ENCODE measurements at places on chromosomes 5 and 9.

GRCh38 chr5:2691530-2691929, 59.9 kb downstream of the IRX2 start:
- DNase-seq: no peak

- no peak for DNase-seq
These were observed 33.4 kb downstream of the ARHGAP26 start for GRCh38 chr5:142803428-142804125.

- no peak for DNase-seq
These were observed 156.4 kb downstream of the FAM174A start for GRCh38 chr5:100691548-100691947.

- no peak for DNase-seq
These were observed 292.2 kb downstream of the CYLC2 start for GRCh38 chr9:103287361-103287760.

GRCh38 chr5:119273391-119273839, 82.4 kb upstream of the TNFAIP8 start:
- DNase-seq: no peak

GRCh38 chr5:176875783-176876505, 23.2 kb downstream of the HK3 start:
- DNase-seq: no peak

DNA sequence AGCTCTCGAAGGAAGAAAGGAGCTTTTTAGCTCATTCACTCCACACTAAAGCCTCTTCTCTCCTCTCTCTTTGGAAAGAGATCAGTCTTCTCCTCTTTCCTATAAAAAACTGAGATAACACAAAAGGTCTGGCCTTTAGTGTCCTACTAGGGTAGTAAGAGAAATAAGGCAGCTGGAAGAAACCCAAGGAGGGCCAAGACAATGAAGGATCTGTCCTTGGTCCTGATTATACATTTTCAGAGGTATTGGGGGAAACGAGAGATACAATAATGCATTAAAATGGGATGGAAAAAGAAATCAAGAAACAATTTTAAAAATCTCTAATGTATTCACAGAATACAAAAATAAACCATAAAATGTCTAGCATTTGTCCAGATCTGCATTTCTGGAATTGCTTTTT, 184.0 kb downstream of the SLF1 start:
- DNase-seq: peak; percentile 2

- no peak for DNase-seq
These were observed 102.7 kb downstream of the GOLPH3 start for GRCh38 chr5:32071351-32071944.

DNA sequence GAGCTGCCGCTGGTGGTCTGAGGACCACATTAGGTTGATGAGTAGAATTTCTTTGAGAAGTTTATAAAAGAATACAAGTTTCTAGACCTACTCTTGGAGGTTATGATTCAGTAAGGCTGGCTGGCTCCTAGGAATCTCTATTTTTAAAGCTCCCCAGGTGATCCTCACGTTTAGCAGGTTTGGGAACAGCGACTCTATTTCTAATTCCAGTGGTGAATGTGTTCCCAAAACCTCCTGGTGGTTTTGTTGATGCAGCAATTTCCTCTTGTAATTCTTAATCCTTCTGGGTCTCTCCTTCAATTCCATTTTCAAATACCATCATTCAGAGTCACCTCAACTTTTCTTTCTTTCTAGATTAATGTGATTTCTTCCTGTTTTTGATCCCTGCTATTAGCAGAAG, 215.9 kb upstream of the RFX3 start:
- DNase-seq: no peak

DNA sequence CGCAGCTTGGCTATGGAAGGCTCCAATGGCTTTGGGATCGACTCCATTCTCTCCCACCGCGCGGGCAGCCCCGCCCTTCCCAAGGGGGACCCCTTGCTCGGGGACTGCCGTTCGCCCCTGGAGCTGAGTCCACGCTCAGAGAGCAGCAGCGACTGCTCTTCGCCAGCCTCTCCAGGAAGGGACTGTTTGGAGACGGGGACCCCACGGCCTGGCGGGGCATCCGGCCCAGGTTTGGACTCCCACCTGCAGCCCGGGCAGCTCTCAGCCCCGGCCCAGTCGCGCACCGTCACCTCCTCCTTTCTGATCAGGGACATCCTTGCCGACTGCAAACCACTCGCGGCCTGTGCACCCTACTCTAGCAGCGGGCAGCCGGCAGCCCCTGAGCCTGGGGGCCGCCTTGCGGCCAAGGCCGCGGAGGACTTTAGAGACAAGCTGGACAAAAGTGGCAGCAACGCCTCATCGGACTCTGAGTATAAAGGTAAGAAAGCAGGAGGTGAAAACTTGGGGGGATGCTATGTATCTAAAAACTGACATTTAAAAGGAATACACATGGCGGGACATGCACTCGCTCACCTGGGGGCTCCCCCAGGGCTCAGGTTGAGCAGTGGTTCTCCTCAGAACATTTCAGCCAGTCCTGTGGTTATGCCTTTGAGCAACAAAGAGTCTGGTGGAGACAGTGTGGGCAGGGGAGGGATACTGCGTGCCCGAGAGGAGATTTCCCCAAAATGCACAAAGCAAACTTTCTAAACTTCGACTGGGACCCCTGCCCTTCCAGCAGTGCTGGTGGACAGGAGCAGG, 579 bp downstream of the BARHL1 start:
- DNase-seq: no peak

- DNase-seq: peak; percentile 89
These were observed 76.3 kb upstream of the PCA3 start for GRCh38 chr9:76687861-76688391.

- DNase-seq: no peak
These were observed 4.8 kb downstream of the HSDL2 start for GRCh38 chr9:112384690-112385089.

- DNase-seq: no peak
These were observed 7.1 kb upstream of the PCSK1 start for GRCh38 chr5:96440185-96440538.

DNA sequence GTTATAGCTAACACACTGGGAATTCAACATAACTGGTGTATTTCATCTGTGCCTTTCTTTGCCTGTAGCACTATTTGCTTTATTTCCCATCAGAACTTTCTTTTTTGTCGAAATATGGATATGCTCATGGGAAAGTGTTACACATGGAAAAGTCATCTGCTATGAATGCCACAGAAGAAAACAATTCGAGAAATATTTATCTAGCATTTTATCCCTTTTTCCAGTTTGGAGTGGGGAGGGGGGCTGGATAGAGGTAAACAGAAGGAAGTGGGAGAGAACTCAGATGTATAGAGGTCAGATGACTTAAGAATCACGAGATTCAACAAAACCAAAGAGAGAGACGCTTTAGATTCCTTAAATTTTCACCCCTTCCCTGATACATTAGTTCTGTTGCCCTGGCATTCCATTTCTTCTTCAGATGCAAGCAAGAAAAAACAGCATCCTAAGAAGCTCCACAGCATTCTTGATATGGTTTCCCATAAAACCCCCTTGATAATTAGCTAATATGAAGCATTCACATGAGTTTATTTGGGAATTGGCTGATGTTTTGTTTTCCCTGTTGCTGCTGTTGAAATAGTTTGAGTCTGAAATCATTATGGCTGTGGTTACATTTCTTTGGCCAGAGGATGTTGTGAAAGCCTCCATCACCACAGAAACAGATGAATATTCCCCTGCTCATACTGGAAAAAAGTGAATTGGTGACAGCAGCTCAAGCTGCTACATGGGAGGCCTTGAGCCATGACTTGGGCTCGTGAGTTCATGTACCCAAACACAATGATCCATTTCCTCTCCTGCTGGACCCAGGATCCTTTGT, 335.8 kb upstream of the DAB2 start:
- DNase-seq: peak; percentile 98

DNA sequence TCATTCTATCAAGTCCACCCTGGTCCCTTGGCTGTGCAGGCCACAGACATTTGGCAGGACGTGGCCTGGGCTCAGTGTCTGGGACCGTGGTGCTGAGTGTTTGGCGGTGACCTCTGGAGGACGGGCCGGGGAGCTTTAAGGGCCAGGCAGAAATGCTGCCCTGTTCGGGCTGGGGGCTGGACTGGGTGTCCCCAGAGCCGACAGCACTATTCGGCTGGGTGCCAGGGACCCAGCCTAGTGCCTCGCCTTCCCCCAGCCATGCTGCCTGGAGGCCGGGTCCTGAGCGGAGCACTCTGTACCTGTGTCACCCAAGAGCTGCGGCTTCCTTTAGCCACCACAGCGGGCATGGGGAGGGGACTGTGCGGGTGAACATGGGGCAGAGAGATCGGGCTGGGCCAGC, 40.4 kb downstream of the COL5A1 start:
- DNase-seq: no peak

GRCh38 chr5:5705010-5705409, 282.5 kb downstream of the ICE1 start:
- no peak for DNase-seq

DNA sequence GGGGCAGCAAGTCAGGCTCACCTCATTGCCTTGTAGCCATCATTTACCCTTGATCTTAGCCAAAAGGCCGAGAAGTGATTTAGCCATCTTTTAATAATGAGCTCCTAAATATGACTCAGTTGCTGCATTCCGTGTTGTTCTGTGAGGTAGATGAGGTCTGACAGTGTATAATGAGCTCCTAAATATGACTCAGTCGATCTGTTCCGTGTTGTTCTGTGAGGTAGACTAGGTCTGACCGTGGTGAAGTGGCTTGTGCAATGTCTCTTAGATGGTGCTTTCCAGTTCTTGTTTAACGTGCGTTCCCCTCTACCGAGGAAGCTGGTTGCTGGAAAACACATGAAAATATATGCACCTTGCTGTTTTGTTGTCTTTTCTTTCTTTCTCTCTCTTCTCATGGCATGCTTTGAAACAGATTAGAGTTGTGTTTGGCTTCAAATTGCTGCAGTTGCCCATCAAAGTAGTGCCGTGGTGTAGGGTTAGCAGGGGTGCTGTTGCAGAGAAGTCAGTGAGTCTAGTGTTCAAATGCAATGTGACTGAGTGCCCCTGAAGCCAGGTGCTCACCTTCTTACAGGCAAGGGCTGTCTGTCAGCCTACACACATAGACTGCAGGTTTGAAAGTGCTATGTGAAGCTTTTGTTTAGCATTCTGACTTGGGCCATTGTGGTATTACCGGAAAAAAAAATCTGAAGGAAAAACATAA, 118.6 kb downstream of the KDM4C start:
- DNase-seq: no peak

GRCh38 chr5:153491038-153491744, 721 bp downstream of the GRIA1 start:
- DNase-seq: no peak

GRCh38 chr5:153552886-153553285, 62.4 kb downstream of the GRIA1 start:
- DNase-seq: no peak

- DNase-seq: no peak
These were observed 36.4 kb upstream of the UBQLN1 start for GRCh38 chr9:83744206-83744605.

DNA sequence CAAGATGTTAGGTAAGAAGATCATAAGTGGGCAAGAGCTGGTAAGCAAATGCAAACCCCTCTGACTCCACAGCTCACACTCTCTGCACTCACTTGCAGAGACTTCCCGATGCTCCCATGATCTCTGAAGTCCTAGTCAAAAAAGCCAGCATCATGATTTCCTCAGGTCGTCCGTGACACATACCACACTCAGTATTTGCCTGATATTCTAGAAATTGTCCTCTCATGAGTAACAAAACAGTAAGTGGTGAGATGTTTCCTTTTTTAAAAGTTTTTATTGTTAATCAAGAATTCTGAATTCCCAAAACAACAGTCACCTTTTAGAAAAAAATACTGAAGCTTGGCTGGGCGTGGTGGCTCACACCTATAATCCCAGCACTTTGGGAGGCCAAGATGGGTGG, 194.6 kb downstream of the DENND1A start:
- DNase-seq: no peak

DNA sequence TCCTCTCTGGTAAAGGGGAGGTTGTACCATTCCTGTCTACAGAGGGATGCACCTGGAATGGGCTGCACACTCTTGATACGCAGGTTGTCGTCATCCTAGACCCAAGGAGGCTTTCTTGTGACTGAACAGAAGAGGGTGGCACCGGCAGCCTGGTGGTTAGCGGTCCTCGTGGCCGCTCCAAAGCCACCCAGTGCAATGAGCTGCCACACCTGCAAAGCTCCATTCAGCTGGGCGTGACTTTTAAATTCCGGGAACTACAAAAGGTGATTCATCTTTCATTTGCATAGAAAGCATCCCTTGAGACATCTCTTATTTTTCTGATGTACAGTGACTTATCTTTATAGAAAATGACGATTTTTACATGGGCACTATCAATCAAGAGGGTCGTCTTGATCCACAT, 286.1 kb upstream of the IRX1 start:
- DNase-seq: no peak

DNA sequence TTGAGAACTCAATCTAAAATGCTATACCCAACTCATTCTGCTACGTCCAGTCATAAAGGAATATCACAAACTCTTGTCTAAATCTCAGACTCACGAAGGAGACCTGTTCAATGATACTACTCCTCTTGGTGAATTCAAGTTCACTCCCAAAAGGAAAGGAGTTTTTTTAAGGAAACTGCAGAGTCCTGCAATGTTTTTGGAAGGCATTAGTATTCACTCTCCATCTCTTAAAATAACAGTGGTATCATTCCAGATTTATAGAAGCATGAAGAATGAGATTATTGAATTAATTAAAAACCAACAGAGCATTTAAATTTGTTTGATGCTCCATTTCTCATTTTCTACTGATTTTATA, 73.4 kb downstream of the FOXD1 start:
- DNase-seq: no peak

DNA sequence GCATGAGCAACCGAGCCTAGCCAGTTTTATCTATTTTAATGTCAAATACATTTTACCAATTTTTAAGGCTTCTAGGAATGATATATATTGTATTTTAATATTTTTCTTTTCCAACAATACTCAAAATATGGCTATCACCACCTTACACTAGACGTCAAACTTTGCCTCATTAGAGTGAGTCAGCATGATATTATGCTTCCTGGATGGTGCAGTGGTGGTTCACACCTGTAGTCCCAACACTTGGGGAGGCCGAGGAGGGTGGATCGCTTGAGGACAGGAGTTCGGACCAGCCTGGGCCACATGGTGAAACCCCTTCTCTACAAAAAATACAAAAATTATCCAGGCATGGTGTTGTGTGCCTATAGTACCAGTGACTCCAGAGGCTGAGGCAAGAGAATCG, 7.3 kb upstream of the CDC14B start:
- no peak for DNase-seq

DNA sequence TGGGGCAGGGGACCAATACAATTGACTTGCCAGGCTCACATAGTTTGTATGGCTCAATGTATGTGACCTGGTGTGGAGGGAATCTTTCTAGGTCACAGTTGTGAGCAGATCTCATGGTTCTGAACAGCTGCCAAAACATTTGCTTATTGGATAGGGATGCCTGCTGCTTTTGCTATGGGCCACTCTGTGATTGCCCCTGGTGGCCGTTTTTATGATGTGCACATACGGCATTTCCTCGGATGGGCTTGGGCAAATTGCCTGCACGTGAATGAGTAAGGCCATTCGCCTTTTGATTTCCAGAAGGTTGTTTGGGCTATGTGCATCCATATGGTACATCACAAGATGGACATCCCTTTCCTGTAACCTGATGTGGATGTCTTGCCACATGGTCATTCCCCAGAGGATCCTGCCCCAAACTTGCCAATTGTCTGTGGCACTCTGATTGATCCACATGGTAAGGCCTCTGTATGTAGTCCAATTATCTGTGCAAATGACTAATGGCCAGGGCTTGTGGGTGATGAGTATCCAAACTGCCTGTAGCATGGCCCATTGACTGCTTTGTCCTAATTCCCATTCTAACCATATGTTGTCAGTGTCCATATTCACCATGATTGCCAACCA, 10.7 kb upstream of the SLC22A4 start:
- DNase-seq: no peak
